ENCODE measurements at places on chromosomes 7 and 10. TPM values are rescaled to one million over a fixed set of nuclear protein-coding genes. Genes with fewer than 3 reads are reported as not detected.

- no peak for DNase-seq
- H3K4me1 ChIP-seq = peaks cover 36% of the 10 kb centered on the region
- H3K27me3 ChIP-seq = no peaks in the 10 kb centered on the region
- H3K36me3 ChIP-seq = no peaks in the 10 kb centered on the region
Observed at GRCh38 chr10:3896161-3896560, 111.2 kb upstream of the KLF6 start.

The LLCFC1 gene
- total RNA-seq = not detected

- H3K27ac ChIP-seq = peak overlapping the region; percentile 60
- H3K4me1 ChIP-seq = 0 out of 2 replicates have a peak, but pooled peaks cover 7% of the 10 kb centered on the region
- H3K36me3 ChIP-seq = no peaks in the 10 kb centered on the region
- peak overlapping the region; percentile 81 for H3K4me3 ChIP-seq
- no peaks in the 10 kb centered on the region for H3K27me3 ChIP-seq
- no peak for DNase-seq
Observed at GRCh38 chr7:27661811-27662489, 733 bp downstream of the HIBADH start.

The PROSER2 gene
- 66.0 TPM for total RNA-seq

Data from PC-3 (cell line).